ENCODE measurements at places on chromosomes 5 and 9.
A peak's percentile ranks its signal among the peaks of the same experiment; 100 is the strongest.

GRCh38 chr5:79619854-79620253, 7.6 kb downstream of the TENT2 start:
- no peak for DNase-seq

DNA sequence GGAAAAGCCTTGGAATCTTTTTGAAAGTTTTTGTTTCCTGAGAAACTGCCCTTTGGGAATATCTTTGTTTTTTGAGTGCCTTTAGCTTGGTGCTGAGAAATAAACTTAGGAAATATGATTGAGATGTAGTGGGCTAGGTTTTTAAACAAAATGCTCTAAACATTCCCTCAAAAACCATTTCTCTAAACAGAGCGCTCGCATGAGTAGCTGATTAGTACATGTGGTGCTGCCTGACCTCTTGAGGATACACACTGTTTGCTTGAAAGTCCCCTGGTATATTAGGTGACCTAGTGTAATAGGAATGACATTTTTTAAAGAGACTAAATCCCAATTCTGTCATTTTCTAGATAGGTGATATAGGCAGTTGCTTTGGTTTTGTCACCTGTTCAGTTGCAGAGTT, 132.3 kb downstream of the ADAMTSL1 start:
- no peak for DNase-seq

GRCh38 chr9:95311961-95312360, 5.5 kb downstream of the FANCC start:
- no peak for DNase-seq

DNA sequence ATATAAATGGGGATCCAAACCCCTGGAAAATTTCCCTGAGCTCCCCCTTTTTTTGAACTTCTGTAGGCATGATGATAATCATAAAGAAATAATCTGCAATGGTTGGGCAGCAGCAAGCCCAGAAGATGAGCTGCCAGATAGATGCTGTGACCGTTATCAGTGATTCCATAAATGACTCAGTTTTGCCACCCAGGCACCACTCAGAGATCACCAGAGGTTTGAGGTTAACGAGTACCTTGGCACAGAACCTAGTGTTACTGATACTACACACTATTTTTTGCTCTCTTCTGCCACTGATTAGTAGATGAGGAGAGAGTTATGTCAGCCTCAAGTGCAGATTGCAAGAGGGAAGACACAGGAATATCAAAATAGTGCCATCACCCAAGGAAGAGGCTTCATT, 199.3 kb upstream of the PTGER4 start:
- no peak for DNase-seq

- DNase-seq = peak; percentile 83
Observed at GRCh38 chr9:114501796-114502682, 3.2 kb downstream of the WHRN start.

GRCh38 chr9:86329649-86330048, 24.6 kb downstream of the TUT7 start:
- DNase-seq = no peak

DNA sequence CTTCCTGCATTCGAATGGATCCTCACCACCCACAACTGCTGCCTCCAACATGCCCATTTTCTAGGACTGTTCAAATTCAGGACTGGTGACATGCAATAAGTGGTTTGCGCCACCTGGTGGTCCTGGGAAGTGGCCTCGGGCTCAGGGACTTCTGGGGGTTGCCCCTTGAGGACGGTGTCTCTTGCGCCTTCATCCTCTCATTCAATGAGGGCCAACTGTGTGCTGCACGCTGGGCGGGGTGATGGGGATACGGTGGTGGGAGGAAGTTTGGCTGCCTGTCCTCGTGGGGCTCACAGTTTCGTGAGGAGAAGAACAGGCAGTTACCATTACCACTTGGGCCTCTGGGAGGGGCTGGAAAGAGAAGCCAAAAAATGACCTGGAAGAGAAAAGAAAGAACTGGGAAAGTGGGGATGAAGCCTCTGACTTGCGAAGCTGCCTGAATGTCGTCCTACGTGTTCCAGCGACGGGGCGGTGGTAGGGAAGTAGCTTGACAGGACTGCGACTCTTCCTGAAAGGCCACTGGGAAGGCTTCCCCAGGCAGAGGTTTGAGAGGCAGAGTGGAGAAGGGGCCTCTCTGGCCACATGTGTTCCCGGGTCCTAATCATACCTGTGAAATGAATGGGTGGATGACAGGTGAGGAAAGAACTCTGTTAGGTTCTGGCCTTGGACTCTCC, 49.0 kb downstream of the PSD2 start:
- DNase-seq = peak; percentile 83

DNA sequence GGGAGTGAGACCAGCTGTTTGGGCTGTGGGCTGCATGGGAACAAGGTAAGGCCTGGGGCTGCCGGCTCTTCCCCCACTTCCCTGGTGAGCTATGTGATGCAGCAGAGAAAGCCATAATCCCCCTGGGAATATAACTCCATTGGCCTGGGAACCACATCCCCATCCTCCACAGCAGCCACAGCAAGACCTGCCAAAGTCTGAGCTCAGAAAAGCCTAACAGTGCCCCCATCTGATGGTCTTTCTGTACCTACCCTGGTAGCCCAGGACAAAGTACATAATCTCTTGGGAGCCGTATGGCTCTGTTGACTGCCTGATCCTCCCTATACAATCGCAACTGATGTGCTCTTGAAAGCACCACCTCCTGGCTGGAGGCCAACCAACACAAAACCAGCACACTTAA, 432.6 kb downstream of the CDH18 start:
- no peak for DNase-seq

DNA sequence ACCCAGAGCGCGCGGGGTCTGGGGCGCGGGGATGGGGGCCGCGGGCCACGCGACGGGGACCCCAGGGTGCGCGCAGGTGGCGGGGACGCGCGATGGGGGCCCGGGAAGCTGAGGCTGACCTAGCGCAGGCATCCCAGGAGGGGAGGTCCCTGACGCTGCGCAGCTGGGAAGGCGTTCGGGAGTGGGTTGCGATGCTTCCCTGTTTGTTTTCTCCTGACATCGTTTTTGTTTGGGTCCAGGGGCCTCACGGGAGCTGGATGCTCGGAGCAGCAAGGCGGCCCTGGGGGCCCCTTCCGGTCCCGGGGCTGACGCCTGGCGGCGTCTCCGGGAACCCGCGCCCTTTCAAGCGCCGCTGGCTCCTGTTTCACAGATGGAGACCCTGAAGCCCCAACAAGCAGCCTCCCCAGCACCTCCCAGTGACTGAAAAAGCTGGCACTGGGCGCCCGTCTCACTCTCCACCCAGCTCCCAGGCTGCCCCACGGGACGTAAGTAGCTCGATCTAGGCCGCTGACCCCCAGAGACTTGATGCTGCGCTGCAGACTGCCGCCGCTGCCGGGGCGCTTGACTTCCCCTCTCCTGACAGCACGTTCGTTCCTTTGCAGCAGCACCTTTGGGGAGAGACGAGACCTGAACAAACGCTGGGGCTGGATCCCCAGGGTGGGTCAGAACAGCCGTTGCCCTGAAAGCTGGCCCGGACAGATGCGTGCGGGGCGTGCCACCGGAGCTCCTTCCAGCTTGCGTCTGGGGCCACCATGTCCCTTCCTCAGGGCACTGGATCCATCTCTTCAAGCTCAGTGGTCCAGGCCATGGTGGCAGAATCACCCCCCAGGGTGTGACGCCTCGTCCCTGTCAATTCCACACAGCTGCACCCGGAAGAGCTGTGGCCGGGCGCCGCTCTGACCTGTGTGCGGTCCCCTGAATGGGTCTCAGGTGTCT, 593 bp downstream of the BRD3OS start:
- DNase-seq = peak; percentile 36

DNA sequence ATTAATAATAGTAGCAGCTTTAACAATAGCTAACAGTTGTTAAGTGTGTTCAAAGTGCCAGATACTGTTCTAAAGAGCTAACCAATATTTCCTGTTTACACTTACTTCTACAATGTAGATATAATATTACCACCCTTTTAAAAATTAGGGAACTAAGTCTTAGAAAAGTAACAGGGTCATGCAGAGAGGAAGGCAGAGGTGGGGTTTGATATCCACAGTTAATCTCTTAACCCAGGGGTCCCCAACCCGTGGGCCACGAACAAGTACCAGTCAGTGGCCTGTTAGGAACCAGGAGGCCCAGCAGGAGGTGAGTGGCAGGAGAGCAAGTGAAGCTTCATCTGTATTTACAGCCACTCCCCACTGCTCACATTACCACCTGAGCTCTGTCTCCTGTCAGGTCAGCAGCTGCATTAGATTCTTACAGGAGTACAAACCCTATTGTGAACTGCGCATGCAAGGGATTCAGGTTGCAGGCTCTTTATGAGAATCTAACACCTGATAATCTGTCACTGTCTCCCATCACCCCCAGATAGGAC, 89.1 kb downstream of the ACTL7B start:
- DNase-seq = no peak

GRCh38 chr5:111366388-111366787, 142.2 kb downstream of the CAMK4 start:
- no peak for DNase-seq

DNA sequence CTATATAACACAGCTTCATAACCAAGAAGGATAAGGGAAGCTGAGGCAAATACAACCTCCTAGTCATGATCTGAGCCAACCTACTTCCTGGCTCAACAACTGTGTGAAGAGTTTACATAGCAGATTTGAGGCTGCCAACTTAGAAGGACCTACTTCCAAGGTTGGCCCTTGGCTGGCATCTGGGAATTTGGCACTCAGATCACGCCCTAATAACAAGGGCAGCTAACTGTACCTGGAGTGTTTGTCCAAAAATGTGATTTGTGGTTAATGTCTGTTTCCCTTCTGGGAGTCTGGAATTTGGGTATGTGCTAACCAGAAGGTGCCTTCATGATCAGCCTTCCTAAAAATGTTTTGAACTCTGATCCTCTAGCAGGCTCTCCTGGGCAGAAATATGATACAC, 287.2 kb downstream of the CAAP1 start:
- DNase-seq = no peak

GRCh38 chr5:128397876-128398275, 140.2 kb downstream of the FBN2 start:
- no peak for DNase-seq

- no peak for DNase-seq
Observed at GRCh38 chr5:124764992-124765611, 18.7 kb upstream of the ZNF608 start.

DNA sequence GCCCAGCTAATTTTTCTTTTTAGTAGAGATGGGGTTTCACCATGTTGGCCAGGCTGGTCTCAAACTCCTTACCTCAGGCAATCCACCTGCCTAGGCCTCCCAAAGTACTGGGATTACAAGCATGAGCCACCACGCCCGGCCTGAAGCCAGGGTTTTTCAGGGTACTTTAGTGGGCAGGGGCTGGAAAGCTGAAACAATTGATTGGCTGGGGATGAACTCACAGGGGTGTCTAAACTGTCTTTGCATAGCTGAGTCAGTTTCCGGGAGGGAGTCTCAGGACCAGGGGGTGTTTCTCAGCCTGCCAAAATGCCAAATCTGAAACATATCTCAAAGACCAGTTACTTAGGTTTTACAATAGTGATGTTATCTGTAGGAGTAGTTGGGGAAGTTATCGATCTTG, 46.1 kb downstream of the PRUNE2 start:
- DNase-seq = no peak

DNA sequence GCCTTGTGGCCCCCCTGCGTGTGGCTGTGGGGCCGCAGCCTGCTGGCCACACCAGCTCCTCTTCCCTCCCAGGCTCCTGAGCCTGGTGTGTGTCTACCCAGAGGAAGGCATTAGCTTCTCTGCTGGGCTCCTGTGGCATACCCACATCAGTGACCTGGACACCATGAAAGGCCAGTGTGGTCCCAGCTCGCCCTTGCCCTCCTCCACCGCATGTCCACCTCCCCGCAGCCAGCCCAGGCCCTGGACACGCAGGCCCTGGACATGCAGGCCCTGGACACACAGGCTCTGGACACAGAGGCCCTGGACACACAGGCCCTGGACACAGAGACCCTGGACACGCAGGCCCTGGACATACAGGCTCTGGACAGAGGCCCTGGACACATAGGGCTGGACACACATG, 153.4 kb upstream of the PPP1R26 start:
- DNase-seq = no peak

GRCh38 chr5:181189962-181190710, 14.9 kb downstream of the TRIM7 start:
- DNase-seq = no peak

DNA sequence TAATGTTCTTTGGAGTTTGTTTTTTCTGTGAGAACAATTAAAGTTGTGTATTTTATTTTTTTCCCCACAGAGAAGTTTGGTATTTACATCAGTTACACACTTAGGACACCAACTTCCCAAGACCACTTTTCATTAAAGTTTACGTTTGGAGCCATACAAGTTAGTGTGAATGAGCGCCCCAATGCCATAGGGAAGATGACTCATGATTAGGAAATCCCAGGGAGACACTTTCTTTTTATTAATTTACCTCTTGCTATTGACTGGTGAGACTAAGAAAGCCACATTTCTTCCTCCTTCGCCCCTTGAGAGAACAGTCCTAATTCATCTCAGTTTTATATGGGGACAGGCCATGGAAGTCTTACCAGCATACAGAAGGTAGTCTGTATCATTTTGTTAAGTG, 57.1 kb downstream of the EDIL3 start:
- DNase-seq = no peak

DNA sequence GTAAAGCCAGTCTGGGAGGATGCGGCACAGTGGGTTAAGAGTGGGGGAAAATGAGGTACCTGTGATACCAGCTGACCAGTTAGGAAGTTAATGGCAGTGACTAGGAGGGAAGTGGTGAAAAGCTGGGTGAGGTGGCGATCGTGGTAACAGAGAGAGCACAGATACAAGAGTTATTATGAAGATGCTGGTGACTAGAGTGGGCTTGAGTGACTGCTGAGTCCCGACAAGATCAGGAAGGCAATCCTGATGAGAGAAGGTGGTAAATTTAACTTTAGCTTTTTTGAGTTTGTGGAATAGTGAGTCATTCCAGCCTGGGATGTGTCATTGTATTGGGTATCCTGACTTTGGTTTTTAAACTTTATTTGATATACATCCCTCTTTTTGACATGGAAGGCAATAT, 38.8 kb downstream of the CMYA5 start:
- DNase-seq = no peak

DNA sequence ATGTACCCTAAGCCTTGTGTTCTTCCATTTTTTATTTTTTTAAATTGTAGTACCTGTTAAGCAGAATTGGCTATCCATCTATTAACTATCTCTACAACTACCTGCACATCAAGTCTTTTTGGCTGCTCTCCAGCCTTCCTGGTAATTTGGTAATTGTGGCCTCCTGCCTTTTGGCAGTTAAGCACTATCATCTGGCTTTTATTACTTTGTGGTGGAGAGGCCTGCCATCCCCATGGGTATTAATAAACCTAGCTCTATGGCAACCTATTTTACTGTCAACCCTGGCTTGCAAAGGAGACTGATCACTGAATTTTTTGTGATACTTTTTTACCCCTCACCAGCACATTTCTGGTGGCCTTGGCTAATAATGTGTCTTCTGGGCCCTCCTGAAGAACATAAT, 20.5 kb downstream of the SELENOP start:
- DNase-seq = no peak

GRCh38 chr9:131823701-131824146, 83.8 kb upstream of the RAPGEF1 start:
- DNase-seq = no peak

DNA sequence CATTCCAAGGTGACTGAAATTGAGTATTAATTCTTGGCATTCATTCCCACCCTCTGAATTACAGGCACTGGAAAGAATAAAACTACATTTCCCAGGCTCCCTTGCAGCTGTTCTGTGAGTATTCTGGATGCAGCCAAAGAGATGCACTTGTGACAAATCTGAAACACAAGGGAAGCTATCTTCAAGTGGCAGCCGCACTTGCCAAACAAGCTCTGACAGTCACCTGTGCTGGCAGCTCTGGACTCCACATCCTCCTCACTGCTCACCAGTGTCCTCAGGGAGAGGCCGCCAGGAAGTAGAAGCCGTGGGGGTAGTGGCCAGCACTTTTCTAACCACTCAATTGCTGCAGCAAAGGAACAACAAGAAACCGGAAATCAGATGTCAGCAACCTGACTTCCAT, 275.0 kb downstream of the NR2F1-AS1 start:
- no peak for DNase-seq

All from globus pallidus (tissue), 1 donor.